HepG2 (cell line): ENCODE measurements at places on chromosomes 6 and 20. TPM values are rescaled to one million over a fixed set of nuclear protein-coding genes. Genes with fewer than 3 reads are reported as not detected.

- DNase-seq, result peak; percentile 68
Observed at GRCh38 chr6:10800810-10801209, 37.5 kb downstream of the MAK start.

- no peak for DNase-seq
Observed at GRCh38 chr6:35179901-35180535, 33.7 kb upstream of the SCUBE3 start.

DNA sequence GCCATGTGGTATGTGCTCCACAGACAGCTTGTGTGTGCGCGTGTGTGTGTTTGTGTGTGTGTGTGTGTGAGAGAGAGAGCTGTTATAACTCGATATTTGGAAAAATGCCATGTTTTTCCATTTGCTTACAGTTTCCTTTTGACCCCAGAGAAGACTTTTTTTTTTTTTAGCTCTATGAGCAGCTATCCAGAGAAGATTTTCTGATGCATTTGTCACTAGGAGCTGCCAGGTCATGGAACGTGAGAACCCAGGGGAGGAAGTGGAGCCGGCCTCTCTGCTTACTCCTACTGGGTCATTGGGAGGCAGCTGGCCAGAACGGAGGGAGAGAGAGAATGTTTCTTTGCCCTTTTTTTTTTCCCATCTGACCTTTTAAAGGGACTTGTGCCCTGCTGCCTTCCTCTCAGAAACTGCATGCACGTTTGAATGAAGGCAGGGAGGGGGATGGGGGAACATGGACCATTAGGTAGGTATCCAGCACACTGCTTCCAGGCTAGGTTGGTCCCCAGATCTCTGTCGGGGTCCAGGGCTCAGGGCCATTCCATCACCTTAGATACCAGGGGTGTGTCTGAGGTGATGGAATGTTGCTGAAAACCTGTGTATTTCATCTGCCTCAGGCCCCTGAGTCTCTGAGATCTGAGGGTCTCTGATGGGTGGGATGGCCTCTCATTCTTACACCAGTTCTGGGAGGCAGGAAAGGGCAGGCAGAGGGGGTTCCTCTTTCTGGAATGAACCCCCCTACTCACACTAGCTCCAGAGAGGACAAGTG is 11.2 kb upstream of the MRPS18A start:
- no peak for DNase-seq

GRCh38 chr6:13045676-13046075 is 282.7 kb downstream of the TBC1D7 start:
- DNase-seq, result no peak

DNA sequence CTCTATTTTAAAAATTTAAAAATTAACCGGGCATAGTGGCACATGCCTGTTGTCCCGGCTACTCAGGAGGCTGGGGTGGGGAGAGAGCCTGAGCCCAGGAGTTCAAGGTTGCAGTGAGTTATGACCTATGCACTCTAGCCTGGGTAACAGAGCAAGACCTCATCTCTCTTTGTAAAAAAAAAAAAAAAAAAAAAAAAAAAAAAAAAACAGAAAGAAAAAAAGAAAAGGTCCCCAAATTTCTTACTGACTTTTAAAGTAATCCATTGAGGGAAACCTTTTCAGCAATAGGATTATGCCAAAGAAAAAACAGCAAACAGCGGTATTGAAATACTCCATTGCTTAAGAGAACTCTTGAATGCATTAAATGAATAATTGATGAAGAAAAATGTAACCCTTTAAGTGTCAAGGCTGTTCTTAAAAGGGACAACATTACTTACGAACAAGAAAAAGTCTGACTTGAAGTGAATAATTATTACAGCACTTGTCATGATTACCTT is 6.0 kb upstream of the DNAAF9 start:
- peak; percentile 64 for DNase-seq

- DNase-seq, result no peak
Observed at GRCh38 chr20:39829256-39829655, 859.8 kb downstream of the MAFB start.

- no peak for DNase-seq
Observed at GRCh38 chr6:139288496-139289040, 3.2 kb downstream of the TXLNB start.

DNA sequence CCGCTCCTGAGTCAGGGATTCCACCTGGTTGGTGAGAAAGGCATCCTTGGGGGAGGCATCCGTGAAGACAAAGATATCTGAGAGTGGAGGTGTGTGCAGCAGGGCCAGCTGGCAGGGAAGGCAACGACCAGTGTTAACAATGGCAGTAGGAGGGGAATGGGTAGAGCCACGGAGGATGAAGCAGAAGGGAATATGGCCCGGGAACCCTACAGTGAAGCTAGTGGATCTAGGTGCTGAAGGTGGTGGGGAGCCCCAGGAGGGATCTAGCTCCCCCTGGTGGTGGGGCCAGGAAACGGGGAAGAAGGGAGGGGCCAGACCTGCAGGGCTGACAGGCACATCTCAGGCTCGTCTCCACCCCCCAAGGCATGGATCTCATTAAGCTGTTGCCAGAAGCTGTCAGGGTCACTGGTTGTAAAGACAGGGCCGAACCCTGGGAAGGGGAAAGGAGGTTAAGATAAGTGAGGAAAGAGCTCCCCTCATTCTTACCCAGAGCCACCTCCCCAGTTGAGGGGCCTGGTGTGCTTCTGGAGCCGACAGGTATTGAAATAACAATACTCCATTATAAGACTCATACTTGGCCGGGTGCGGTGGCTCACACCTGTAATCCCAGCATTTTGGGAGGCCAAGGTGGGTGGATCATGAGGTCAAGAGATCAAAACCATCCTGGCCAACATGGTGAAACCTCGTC is 7.3 kb downstream of the VWA7 start:
- peak; percentile 71 for DNase-seq

The CCN2 gene
- 29.6 and 34.7 TPM in 2 replicates for total RNA-seq

The SLC22A2 gene
- total RNA-seq, result not detected in 2 replicates
